ENCODE measurements at places on chromosomes 6 and 20. TPM values are rescaled to one million over a fixed set of nuclear protein-coding genes. Genes with fewer than 3 reads are reported as not detected.

Gene ITPA
- 60.8 TPM for polyA plus RNA-seq

Gene LINC00237
- polyA plus RNA-seq, result not detected

Gene NOX3
- polyA plus RNA-seq, result not detected

Gene UNC5CL
- 0.40 TPM for polyA plus RNA-seq

Gene PBOV1
- polyA plus RNA-seq, result not detected

Gene NAPB
- polyA plus RNA-seq, result 5.2 TPM

Gene ZC3H12D
- 2.5 TPM for polyA plus RNA-seq

Gene CD24
- polyA plus RNA-seq, result not detected

Gene KIF6
- 0.22 TPM for polyA plus RNA-seq

Gene SLC32A1
- polyA plus RNA-seq, result not detected

Gene TCP11
- not detected for polyA plus RNA-seq

Gene PRDM13
- 0.14 TPM for polyA plus RNA-seq

Gene EMILIN3
- polyA plus RNA-seq, result not detected

Gene XKR7
- 0.02 TPM for polyA plus RNA-seq

Gene CFAP206
- not detected for polyA plus RNA-seq

Data from CD8-positive, alpha-beta memory T cell (primary cell).